ENCODE measurements at places on chromosomes 16 and 17.

- no peak for DNase-seq
Observed at GRCh38 chr17:82438401-82439193, 12.0 kb downstream of the CYBC1 start.

GRCh38 chr17:17515934-17516930 is 20.0 kb upstream of the RASD1 start:
- no peak for DNase-seq

DNA sequence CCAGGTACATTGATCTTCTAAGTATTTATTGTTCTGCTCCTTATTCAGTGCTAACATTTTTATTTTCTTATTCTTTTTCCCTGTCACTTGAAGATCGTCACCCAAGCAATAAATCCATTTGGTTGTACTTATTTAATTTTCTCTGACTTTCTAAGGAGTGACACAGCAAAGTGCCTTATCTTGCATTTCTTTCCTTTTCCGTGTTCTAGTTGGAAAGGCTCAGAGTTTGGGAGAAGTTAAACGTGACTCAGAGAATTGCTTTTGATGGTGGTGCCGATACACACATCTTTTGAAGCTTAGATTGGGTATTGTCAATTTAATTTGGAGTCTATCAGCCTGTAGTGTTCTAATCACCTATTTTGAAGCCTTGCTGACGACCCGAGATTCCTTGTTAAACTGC is 72.0 kb downstream of the PITPNC1 start:
- DNase-seq, result no peak

DNA sequence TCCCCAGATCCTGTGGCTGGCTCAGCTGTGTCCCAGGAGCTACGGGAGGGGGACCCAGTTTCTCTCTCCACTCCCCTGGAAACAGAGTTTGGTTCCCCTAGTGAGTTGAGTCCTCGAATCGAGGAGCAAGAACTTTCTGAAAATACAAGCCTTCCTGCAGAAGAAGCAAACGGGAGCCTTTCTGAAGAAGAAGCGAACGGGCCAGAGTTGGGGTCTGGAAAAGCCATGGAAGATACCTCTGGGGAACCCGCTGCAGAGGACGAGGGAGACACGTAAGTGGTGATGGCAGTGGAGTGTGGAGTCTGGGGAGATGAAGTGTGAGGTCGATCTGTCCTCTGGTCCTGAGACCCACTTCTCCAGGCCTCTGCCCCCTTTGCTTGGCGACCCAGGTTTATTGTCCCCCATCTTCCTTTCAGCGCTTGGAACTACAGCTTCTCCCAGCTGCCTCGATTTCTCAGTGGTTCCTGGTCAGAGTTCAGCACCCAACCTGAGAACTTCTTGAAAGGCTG is 585 bp downstream of the WRAP53 start:
- DNase-seq, result no peak

- DNase-seq, result peak; percentile 3
Observed at GRCh38 chr16:21277927-21278706, at the start of gene CRYM. CRYM (minus strand) TSS chr16:21278290; CDS start chr16:21278251, 39 bp downstream.

DNA sequence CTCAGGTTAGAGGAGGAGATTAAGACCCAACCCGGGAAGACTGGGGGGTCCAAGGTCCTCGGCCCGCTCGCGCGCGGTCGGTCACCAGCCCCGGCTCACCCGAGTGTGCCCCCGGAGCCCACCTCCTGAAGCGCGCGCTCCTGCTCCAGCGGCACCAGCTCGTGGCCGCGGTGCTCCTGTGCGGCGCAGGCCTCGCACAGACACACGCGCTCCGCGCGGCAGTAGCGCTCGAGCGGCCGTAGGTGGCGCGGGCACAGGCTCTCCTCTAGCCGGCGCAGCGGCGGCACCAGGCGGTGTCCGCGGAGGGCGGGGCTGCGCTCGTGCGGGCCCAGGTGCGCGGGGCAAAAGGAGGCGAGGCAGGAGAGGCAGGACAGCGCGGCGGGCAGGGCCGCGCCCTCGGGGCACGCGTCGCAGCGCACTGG is 618 bp downstream of the TRIM47 start:
- peak; percentile 75 for DNase-seq
